Stimulated activated CD4-positive, alpha-beta T cell treated with anti-CD3 and anti-CD28 coated beads, Interleukin-1b, Interleukin-23, amount 100 ng/mL, for 1 hour (primary cell): ENCODE measurements at places on chromosomes 2 and 18.

GRCh38 chr18:60668583-60668982 is 296.0 kb upstream of the MC4R start:
- no peak for DNase-seq

GRCh38 chr18:23357996-23358594 is 95.0 kb upstream of the RIOK3 start:
- DNase-seq, result no peak

DNA sequence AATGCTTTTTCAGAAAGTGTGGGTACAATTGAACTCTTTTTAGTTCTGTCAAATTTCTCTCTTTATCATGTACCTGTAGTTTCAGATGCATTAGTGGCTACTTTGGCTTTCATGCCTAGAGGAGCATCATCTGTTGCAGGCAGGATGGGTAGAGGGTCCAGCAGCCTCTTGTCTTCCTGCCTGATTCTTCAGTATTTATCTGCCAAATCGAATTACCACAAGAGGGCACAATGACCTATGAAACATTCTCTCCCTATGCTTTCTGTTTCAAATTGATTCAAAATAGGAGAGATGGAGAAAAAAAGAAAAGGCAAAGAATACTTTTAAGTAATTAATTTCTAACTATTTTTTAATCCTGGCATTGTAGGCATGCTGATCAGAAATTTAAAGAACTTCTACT is 477.2 kb downstream of the TRIB2 start:
- no peak for DNase-seq

DNA sequence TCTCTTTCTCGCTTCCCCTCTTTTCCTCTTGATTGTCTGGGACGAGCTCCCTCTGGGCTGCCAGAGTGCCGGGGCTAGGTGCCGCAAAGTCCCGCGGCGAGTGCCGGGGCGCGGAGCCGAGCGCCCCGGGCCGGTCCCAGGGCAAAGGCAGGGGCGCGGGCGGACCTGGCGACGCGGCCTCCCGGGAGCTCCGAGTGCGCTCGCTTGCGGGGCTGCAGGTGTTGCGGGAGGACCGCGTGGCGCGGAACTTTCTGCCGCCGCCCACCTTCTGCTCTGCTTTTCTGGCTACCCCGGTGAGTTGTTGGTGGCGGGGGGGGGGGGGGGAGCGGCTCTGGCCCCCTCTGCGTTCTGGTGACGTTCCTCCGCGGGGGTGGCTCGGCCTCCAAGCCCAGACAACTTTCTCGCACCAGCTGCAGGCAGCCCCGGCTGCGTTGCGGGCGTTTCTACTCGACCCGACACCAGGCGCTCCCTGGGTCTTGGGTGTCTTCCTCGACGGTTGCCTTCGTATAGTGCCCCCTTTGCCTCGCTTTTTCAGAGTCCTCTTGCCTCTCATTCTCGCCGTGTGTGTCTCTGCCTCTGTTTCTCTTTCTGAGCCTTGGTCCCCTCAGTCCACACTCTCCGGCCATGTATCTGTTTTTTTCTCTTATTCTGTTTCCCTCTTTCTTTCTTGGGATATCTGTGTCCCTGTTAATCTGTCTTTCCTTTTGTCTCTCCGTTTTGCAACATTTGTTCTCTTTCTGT is 759 bp downstream of the GALNT13 start:
- no peak for DNase-seq

- no peak for DNase-seq
Measured at GRCh38 chr2:157428500-157429175, 15.3 kb downstream of the CYTIP start.

GRCh38 chr2:234517971-234518370 is 21.1 kb upstream of the ARL4C start:
- DNase-seq, result no peak

GRCh38 chr2:62178741-62179271 is 17.1 kb upstream of the B3GNT2 start:
- DNase-seq, result no peak

GRCh38 chr2:227117027-227117426 is 47.0 kb downstream of the COL4A4 start:
- no peak for DNase-seq

- no peak for DNase-seq
Measured at GRCh38 chr2:65464604-65465003, 32.2 kb upstream of the SPRED2 start.

GRCh38 chr2:136134126-136134525 is 16.2 kb upstream of the CXCR4 start:
- no peak for DNase-seq

GRCh38 chr18:48786455-48787202 is 164.1 kb downstream of the SMAD7 start:
- no peak for DNase-seq

GRCh38 chr18:25346561-25346960 is 5.4 kb downstream of the ZNF521 start:
- no peak for DNase-seq

- DNase-seq, result no peak
Measured at GRCh38 chr2:58757971-58758370, 516.8 kb upstream of the FANCL start.
